ENCODE measurements at places on chromosomes 13 and 19.

DNA sequence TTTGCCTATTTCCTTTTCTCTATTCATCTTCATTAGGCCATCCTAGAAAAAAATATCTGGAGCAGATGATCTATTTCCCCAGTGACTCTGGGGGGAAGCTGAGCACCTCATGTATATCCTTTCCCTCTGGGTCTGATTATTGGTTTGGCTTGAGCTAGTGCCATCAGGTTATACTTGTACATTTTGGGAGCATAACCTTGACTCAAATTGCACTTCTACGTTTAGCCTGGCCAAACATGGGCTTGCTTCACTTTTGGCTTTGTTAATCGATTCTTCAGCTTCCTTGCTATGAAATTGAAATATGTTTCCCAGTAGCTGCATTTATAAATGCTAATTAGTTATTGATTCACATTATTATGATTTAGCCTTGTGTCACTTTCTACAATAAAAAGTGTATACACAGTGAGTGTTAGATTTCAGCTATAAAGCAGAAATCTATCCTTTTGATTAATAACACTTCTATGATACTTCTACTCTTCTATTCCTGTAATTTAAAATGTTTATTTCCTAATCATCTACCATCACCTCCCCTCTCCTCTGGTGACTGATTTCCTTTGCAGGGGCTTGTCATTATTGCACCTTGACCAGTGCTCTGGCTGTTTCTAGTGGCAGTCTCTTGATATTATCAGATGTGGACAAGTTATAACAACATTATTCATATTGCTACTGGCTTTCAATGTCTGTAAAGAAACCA is 37.3 kb downstream of the TNFSF11 start:
- no peak for DNase-seq

DNA sequence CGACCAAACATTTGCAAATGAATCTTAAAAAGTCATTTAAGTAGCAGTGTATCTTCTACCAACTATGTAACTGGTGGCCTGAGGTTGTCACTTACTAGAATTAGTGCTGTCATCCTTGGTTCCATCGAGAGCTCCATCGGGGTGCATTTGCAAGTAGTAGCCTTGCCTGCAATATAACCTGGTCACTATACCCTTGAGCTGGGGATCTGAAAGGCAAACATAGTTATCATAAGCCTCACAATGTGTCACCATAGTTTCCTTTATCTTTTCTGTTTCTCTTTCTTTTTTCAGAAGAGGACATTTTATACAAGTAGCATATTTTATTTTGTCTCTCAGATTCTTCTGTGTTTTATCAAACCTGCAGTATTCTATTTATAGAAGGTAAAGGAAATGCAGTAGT is 422.6 kb downstream of the ITGBL1 start:
- no peak for DNase-seq

DNA sequence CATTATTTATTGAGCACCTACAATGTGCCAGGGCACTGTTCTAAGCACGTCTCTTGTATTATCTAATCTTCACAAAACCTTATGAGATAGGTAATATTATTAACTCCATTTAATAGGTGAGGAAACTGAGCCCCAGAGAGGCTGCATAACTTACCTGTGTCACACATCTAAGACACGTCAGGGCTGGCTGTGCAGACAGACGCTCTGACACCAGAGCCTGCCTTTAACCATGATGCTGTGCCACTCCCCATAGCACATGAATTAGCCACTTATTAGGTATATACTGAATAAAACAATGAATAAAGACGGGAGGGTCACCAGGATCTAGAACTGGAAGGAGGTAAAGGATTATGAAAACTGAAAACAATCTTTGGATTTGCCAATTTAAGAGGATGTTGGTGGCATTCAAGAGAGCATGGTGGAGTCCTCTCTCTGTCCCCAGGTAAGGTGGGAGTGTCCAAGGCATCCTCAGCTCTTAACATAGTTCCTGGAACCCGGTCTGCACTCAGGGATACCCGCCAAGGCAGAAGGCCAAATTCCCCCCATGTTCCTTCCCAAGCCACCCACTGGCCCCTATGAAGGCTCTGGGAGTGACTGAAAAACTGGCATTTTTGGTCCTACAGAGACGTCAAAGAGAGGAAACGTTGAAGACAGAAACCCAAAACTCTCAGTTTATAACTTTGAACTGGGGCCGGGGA is 479.7 kb downstream of the FOXO1 start:
- DNase-seq: no peak

DNA sequence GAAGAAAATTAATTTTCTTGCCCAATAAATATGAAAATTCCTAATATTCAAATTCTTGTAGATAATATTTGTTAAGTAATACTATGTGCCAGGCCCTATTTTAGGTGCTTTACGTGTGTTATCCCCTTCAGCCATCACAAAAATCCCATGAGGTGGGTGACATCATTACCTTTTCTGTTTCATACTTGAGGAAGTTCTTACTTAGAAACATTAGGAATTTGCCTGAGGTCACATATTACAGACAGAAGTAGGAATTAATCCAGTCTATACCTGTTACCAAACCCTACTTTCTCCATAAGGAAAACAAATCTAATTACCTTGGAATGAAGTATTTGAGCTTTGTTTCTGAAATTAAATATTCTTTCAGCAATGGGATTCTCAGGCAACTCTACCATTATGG is 336.1 kb downstream of the GPC6 start:
- no peak for DNase-seq

DNA sequence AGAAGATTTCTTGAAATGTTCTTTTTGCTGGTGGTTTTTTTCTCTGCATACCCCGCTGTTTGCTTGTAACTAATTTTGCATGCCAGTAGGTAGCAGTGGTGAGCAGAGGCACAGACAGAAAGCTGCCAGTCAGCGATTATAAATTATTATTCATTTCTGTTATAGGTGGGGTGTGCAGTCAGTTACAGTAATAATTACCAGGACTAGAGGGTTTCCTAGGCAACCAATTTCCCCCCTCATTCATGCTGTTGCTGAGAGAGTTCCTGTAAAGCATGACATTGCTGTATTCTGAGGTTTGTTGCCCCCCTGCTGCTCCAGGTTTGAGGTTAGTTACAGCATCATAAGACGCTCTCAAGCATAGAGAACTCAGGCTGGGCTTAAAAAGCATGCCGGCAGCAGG is 104.5 kb downstream of the URI1 start:
- DNase-seq: no peak

GRCh38 chr13:104553186-104553585 is 1487.0 kb upstream of the SLC10A2 start:
- DNase-seq: no peak

DNA sequence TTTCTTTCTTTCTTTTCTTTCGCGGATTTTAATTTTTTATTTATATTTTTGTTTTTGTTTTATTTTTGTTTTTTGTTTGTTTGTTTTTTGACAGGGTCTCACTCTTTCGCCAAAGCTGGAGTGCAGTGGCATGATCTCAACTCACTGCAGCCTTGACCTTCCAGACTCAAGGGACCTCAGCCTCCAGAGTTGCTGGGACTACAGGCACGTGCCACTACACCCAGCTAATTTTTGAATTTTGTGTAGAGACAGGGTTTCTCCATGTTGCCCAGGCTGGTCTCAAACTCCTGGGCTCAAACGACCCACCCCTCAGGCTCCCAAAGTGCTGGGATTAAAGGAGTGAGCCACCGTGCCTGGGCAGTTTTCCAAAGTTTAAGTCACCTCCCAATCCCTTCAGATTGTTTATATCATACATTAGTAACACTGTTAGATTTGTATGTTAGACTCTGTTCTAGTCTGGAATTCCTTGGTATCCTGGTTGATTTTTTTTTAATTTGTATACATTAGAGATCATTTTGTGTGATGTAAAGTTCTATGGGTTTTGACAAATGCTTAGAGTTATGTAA is 597.3 kb downstream of the DCT start:
- no peak for DNase-seq

GRCh38 chr19:2154587-2155075 is 3.3 kb upstream of the AP3D1 start:
- DNase-seq: no peak

- DNase-seq: no peak
Observed at GRCh38 chr13:56988543-56988942, 152.2 kb upstream of the PRR20A start.

DNA sequence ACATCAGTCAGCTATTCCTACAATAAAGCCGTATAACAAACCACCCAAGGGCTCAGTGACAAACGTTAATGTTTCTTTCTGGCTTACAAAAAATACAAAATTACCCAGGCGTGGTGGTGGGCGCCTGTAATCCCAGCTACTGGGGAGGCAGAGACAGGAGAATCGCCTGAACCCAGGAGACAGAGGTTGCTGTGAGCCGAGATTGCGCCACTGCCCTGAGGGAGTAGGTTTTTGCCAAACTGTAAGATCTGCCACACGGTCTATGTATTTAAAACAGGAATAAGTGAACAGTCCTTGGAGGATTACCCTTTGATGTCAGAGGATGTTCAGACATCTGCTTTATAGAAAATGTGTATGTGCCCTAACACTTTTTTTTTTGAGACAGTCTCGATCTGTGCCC is 105.8 kb downstream of the DPF1 start:
- no peak for DNase-seq

DNA sequence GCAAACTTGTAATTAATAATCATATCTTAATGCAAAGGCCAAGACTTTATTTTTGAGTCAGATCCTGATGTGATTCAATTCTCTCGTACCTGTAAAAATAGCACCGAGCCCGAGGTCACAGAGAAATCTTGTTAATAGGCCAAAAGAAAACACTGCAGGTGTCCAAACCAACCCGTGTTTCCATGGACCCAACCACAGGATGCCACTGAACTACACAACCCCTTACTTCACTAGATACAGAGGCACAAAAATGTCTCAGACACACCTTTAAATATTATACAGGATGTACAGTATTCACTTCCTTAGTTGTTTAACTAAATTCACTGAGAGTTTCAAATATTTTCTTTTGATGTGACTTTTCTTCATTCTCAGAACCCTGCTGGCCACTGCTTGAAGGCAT is 530.9 kb downstream of the MYO16 start:
- DNase-seq: no peak

- DNase-seq: no peak
Observed at GRCh38 chr13:18949970-18950369, 231.7 kb downstream of the TUBA3C start.

DNA sequence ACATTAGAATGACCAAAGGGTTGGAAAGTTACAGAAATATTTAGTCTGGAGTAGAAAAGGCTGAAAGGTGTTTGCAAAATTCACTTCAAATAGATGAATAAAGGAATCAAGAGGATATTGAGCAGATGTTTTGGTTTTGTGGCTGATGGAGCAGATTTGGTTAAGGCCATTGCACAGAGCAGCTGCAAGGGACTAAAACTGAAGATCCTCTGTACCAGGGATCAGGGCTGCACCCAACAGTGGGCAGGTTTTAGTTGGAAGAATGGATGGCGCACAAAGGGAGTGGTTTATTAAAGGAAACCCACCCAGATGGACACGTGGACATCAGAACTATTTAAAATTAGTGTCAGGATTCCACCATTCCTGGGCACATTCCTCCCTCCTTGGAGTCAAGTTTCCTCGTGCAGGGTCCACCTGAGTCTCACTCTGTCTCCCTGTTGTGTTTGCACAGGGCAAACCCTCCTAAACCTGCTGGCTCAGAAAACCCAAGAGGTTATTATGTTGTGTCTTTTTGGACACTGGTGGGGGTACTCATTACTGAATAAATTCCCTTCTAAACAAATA is 9.2 kb upstream of the UBAC2 start:
- DNase-seq: no peak

DNA sequence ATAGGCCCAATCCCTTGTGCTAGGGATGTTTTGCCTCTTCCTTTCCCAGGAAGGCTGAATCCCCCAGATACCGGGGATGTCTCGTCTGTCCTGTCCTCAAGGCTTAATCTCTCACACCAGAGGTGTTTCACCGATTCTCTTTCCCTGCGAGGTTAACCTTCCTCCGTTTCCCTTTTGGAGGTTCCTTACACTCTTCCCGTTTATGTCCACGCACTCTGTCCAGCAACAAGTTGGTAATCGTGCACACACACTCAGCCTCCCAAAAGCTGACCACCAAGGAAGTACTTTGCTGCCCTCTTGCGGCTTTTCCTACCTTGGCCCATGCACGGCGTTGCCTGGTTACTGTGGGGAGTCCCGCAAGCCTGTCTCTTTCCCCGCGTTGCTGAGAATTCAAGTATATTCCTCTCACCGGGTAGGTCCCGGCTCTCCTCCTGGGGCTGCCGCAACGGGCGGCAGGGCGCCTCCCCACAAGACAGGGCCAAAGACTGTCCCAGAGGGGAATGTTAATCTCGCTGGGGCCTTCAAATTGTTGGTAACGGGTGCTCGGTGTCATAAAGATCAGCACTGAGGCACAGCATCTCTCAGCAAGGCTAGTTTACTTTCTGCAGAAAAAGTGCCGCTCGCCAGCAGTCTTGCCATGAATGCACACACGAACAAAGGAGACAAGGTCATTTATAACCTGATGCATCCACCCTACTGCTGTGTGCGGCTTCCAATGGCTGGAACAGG is 36.7 kb upstream of the CD177 start:
- DNase-seq: no peak

GRCh38 chr13:52070929-52071523 is 46.5 kb downstream of the UTP14C start:
- no peak for DNase-seq

GRCh38 chr19:30087381-30088138 is 145.5 kb downstream of the URI1 start:
- DNase-seq: no peak

DNA sequence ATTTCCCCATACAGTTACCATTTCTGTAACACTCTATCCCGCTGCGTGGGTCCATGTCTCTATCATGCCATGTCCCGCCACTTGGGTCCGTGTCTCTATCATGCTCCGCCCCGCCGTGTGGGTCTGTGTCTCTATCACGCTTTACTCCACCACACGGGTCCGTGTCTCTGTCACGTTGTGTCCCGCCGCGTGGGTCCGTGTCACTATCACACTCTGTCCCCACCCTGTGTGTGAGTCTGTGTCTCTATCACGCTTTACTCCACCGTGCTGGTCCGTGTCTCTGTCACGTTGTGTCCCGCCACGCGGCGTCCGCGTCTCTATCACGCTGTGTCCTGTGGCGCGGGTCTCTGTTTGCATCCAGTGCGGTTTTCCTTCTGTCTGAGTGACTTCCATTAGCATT is 11.6 kb downstream of the ADPRHL1 start:
- DNase-seq: no peak

DNA sequence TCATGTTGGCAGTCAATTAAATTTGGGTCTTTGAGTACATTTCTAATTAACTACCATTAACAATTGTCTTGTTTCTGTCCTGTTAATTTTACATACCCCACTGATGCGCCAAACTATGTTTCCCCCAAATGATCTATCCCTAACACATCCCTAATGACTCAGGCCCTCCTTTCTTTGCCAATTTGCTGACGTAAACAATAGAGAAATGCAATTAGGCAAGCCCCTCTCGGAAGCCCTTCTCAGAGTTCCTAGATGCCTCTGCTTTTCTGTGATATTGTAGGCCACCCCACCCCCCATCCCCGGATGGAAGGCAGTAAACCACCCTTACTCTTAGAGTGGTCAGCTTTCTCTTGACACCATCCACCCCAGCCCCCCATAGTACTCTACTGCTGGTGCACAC is 74.2 kb downstream of the FLT1 start:
- no peak for DNase-seq

DNA sequence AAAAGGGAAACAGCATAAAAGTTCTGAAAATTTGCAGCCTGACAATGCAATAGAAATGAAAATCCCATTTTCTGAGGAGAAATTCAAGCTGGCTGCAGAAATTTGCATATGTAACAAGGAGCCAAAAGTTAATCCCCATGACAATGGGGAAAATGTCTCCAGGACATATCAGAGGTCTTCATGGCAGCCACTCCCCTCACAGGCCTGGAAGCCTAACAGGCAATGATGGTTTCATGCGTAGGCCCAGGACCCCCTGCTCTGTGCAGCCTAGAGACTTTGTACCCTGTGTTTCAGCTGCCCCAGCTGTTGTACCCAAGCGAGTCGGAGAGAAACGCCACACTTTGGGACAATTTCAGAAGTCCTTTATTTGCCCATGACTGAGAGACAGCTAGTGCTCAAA is 701.3 kb upstream of the KLHL1 start:
- DNase-seq: no peak

All from activated CD8-positive, alpha-beta memory T cell treated with anti-CD3 and anti-CD28 coated beads for 4 hours (primary cell).